Aorta (tissue), 5 donors: ENCODE measurements at places on chromosomes 1 and 21. TPM values are rescaled to one million over a fixed set of nuclear protein-coding genes. Genes with fewer than 3 reads are reported as not detected.

DNA sequence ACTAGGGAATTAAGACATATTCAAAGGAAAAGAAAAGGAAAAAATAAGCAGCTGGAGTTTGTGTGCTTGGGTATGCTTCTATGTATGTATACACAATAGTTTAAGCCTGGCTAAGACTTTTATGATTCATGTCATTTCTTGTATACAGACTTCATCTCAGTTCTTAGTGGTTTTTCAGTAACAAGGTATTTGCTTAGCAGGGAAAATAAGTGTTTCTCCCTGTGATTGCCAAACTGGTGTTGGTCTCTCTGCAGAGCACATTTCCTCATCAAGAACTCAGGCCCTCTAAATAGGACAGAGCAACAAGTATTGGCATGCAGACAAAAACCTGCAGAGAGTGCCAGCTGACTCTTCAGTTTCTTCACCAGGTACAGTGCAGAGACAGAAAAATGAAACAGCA lies 484.4 kb upstream of the ZRANB2 start:
- DNase-seq: no peak
- H3K27me3 ChIP-seq: no peaks in the 10 kb centered on the region
- H3K4me3 ChIP-seq: no peak overlapping the region
- no peaks in the 10 kb centered on the region for H3K36me3 ChIP-seq
- peaks cover 5% of the 10 kb centered on the region for H3K4me1 ChIP-seq
- H3K27ac ChIP-seq: no peak overlapping the region

GRCh38 chr1:232012773-232013386 lies 386.3 kb downstream of the DISC1 start:
- H3K4me1 ChIP-seq: no peaks in the 10 kb centered on the region
- no peak overlapping the region for H3K4me3 ChIP-seq
- peak; percentile 54 for DNase-seq
- no peaks in the 10 kb centered on the region for H3K27me3 ChIP-seq
- H3K36me3 ChIP-seq: no peaks in the 10 kb centered on the region

DNA sequence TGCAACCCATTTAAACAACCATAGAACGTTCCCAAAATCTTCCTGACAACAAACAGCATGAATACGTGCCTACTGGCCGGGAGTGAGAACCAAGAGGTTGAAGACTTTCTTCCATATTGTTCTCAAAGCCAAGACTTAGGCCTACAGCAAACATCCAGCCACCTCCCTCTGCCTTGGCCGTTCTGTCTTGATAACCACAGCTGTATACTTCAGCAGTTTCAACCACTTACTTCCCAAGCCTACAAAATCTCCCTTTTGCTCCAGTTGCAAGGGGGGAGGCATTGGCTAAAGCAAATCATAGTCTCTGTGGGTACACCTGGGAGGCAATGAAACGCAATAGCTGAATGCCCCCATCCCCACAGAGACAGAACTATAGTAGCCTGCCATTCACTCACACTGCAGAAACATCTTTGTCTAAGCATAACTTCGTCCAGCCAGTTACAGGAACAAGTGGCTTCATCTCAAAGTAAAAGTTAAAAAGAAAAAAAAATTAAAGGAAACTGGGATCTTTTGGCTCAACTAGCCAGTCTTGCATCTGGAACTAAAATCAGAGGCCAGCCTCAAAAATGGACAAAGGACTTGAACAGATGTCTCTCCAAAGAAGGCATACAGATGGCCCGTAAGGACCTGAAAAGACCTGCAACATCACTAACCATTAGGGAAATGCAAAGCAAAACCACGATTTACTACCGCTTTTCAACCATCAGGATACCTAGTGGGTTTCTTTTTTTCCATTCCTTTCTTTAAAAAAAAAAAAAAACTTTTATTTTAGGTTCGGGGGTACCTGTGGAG lies 186.0 kb downstream of the PSMG1 start:
- H3K4me1 ChIP-seq: no peaks in the 10 kb centered on the region
- no peaks in the 10 kb centered on the region for H3K27me3 ChIP-seq

GRCh38 chr1:112478314-112478713 lies 30.5 kb upstream of the WNT2B start:
- DNase-seq: no peak
- no peaks in the 10 kb centered on the region for H3K27me3 ChIP-seq
- H3K4me3 ChIP-seq: no peak overlapping the region
- H3K36me3 ChIP-seq: peaks cover 2% of the 10 kb centered on the region
- no peaks in the 10 kb centered on the region for H3K4me1 ChIP-seq

DNA sequence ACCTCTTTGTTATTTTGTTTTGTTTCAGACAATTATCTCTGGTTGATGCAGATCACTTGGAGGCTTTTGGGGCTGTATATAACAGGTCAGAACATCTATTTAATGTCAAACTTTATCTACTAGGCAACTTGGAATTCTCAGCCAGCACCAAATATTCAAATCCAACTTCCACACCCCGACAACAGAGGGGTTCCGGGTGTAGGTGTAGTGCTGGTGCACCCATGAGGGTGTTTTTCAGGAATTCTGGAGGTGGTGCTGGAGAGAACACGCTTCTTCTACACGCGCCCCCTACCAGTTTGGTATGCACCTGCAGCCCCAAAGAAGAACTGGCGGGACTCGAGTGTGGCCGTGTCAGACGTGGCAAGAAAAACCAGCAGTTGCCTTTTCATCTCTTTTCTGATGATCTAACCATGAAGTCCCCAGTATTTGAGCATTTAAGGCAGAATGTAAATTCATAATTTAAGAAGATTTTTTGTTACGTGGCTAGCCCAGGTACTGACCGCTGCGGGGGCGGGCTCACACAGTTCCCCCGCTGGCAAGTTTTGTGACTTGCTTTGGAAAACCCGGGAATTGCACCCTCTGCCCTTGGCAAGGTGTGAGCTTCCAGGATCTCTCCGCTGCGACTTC lies 462 bp upstream of the TLCD4 start:
- no peaks in the 10 kb centered on the region for H3K27me3 ChIP-seq
- H3K4me1 ChIP-seq: peaks cover 2% of the 10 kb centered on the region
- H3K36me3 ChIP-seq: peaks cover 1% of the 10 kb centered on the region
- peak; percentile 78 for DNase-seq
- H3K4me3 ChIP-seq: peak overlapping the region; percentile 88

DNA sequence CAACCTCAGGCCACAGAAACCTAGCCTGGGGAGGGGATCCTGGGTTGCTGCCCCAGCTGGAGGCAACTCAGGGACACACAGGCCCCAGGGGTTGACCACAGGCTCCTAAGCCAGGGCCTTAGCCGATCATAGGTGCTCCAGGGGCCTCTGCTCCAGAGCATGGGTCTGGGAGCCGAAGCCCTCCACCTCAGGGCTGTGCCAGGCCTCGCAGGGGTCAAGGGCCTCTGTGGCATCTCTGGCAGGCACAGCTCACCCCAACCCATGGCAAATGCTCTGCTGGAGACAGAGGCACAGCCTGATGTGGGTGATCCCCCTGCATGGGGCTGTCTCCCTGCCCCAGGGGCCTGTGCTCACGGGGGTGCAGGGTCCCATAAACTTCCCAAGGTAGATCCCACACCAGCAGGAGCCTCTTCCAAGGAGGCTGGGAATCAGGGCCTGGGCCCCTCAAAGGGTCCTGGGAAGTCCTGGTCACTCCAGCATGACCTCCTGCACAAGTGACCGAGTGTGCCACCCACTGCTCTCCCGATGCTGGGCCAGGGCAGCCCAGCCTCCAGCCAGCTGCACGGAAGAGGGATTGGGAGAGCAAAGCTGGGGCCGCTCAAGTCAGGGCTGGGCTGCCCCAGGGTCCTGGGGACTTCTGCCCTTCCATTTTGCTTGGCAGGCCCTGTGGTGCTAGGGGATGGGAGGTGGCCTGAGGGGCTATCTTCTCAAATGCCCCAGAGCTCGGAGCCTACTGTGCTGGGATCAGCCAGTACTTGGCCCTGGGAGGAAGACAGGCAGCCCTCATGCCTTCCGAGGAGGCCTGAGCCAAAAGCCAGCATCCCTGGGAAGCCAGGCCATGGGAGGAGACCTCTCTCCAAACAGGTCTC lies 22.2 kb upstream of the PRSS38 start:
- H3K4me1 ChIP-seq: no peaks in the 10 kb centered on the region
- H3K4me3 ChIP-seq: no peak overlapping the region
- no peaks in the 10 kb centered on the region for H3K27me3 ChIP-seq
- no peak overlapping the region for H3K27ac ChIP-seq
- no peaks in the 10 kb centered on the region for H3K36me3 ChIP-seq

CLCA2 gene
- total RNA-seq: not detected

NMNAT2 gene
- total RNA-seq: 2.8 TPM

MRPL55 gene
- 35.4 TPM for total RNA-seq
